CD4-positive, alpha-beta T cell treated with Interferon gamma for 1 hour (primary cell): ENCODE measurements at places on chromosomes 2 and 18.

DNA sequence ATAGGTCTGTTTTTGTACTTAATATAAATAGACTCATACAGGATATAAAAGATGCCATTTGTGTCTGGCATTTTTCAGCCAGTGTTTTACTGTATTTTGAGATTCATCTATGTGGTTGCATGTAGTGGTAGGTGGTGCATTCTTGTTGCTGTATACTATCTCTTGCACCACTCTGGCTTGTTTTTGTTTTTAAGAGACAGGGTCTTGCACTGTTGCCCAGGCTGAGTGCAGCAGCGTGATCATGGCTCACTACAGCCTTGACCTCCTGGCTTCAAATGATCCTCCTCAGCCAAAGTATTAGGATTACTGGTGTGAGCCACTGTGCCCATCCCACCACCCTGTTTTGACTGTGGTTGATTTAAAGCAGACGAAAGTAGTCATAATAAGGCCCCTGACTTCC is 12.6 kb downstream of the HK2 start:
- DNase-seq: no peak

- DNase-seq: no peak
These were observed 4.4 kb upstream of the RFX8 start for GRCh38 chr2:101479328-101479727.

DNA sequence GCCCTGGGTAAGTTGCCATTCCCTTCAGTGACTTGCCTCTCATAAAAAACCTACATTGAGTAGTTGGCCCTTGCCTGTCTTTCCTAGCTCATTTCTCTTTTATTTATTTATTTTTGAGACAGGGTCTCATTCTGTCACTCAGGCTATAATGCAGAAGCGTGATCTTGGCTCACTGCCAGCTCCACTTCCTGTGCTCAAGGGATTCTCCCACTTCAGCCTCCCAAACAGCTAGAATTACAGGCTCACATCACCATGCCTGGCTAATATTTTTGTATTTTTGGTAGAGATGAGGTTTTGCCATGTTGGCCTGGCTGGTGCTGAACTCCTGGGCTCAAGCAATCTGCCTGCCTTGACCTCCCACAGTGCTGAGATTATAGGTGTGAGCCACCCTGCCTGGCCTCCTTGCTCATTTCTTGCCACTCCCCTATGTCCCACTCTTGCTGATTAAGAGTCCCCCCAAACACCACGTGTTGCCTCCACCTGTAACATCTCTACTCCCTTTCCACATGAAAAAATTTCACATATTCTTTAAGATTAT is 12.6 kb downstream of the EVA1A start:
- DNase-seq: no peak

DNA sequence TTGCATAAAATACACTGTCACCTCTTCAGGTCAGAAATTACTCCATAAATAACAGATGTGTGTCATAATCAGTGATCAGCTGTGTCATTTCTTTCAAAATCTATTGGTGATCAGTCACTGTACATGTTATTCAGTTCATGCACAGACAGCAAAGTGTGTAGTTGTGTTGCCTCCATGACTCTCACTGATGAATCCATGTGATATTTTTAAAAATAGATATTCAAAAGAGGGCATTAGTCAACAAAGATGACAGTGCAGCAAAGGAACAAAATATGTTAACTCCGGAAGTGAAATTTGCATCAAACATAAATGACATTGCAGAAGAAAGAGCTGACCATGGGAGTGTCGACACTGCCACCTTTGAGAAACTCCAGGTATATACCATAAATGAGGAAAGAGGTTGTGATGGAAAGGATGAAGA is 17.1 kb upstream of the MCM6 start:
- no peak for DNase-seq

GRCh38 chr2:58182527-58182926 is 58.6 kb downstream of the FANCL start:
- DNase-seq: no peak

GRCh38 chr18:25053466-25053865 is 298.5 kb downstream of the ZNF521 start:
- DNase-seq: no peak

DNA sequence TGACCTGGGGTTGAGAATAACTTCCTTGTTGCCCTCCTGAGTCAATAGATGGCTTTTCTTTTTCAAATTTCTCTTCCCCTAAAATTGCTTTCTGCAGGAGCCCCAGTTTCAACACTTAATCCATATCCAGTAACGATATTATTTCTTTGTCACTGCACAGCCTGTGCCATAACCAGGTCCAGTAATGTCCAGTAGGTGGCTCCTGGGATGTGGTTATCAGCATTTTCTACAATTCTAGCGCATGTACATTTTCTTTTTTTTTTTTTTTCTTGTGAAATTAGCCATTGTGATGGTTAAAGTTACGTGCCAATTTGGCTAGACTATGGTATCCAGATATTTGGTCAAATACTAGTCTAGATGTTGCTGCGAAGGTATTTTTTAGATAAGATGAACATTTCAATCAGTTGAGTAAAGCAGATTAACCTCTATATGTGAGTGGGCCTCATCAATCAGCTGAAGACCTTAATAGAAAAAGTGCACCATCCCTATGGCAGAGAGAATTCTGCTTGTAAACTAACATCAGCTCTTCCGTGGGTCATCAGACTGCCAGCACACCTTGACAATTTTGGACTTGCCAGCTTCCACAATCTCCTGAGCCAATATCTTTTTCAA is 72.9 kb upstream of the SCG2 start:
- DNase-seq: no peak

DNA sequence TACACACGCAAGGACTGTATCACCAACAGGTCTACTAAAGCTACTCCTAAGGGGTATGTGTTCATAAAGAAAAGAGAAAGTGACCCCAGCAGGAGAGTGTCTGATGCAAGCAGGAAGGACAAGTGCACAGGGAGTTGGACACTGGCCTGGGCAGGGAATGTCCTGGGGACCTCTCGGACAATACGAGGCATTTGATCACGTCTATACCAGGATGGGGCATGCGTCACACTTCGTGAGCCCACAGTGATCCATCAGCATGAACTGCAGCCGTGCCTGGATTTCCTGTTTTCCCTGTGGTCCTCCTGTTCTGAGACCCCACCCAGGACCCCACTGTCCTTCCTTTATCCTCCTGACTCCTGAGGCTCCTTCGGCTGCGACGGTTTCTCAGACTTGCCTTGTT is 113.9 kb downstream of the HDAC4 start:
- DNase-seq: no peak

GRCh38 chr18:34789768-34790344 is 79.8 kb downstream of the DTNA start:
- DNase-seq: no peak

GRCh38 chr2:17196380-17196779 is 321.9 kb downstream of the RAD51AP2 start:
- DNase-seq: no peak

- no peak for DNase-seq
These were observed 135.0 kb downstream of the MEIS1 start for GRCh38 chr2:66569974-66570373.

DNA sequence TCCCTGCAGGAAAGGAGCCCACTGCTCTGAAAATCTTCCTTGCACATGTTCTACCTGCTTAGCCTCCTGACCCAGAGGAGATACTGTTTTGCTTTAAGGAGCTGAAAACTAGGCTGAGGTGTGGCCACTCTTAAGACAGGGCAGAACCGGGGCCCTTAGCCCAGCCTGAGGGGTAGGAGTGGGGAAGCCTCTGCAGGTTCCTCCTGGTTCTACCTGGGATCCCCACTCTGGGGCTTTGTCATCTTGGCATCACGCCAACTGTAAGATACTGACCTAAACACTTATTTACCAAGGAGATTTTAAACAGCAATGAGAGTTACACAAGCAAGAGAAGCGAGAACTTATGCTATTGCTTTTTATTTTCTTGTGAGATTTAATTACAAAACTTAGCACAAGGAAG is 86.9 kb downstream of the KCTD1 start:
- no peak for DNase-seq

DNA sequence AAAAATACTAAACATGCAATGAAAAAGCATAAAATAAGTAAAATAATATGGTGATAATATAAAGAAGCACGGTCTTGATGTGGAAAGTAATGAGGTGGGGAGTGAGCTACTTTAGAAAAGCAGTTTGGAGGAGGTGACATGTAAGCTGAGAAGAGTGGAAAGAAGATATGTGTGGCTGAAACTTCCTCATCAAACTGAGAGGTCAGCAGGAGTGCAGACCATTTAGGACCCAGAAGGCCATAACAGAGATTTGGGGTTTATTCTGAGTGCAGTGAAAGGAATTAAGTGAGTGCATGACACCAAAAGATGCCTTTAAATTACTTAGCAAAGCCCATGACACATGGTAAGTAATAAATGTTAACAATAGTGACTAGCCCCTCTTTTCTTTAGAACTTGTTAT is 24.4 kb upstream of the TMEM182 start:
- DNase-seq: no peak

- DNase-seq: no peak
These were observed 38.4 kb downstream of the C1D start for GRCh38 chr2:68024450-68024849.

GRCh38 chr2:214604861-214605260 is 194.0 kb downstream of the VWC2L start:
- DNase-seq: no peak

DNA sequence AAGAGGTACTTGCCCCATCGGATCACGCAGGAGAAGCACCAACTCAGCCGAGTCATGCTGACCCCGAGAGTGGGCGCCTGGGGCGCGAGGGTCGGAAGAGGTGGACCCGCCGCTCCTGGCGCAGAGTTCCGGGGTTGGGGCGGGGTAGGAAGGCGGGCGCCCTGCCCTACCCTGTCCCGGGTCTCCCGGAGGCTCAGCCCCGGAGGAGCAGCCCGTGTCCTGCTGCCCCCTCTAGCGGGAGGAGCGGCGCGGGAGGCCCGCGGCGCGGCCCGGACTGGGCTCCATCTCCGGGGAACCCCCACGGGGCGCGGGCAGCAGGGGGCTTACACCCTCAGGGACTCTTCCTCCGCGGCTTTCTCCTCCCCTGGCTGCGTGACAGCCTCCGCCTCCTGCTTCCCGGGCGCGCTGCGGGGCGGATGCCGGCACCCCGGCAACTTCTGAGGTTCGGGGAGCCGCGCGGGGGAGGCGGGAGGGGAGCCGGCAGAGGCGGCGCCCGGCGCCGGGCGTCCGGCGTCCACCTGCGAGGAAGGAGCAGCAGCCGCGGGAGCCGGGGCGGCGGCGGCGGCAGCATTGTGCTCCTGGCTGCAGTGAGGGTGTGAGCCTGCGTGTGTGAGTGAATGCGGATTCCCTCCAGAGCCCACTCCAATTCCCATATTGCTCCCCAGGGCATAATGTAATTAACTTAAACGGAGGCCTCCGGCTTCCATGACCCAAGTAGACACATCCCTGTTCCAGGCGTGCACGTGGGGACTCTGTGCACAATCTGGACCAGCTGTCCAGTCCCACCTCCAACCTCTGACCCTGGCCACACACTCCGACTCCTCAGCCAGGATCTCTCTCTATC is 7.6 kb upstream of the TNS1 start:
- peak; percentile 20 for DNase-seq

GRCh38 chr18:41818381-41819355 is 136.4 kb upstream of the PIK3C3 start:
- no peak for DNase-seq

DNA sequence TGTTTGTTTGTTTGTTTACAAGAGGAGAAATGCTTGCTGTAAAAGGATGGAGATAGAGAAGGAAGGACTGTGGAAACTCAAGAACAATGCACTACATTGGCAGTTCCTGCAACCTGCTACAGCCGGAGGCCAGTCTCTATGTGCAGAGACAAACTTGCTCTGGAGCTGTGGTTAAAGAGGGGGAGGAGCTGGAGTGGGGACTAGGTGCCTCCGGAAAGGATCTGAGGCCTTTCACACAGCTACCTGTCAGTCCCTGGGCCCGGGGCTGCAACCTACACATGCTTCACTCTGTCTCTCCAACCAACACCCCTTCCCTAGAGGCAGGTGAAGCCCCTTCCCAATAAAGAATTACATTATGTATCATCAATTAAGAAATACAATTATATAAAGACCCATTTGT is 1234.0 kb upstream of the ZEB2 start:
- DNase-seq: no peak

- no peak for DNase-seq
These were observed 81.2 kb downstream of the GATA6 start for GRCh38 chr18:22250591-22250996.

DNA sequence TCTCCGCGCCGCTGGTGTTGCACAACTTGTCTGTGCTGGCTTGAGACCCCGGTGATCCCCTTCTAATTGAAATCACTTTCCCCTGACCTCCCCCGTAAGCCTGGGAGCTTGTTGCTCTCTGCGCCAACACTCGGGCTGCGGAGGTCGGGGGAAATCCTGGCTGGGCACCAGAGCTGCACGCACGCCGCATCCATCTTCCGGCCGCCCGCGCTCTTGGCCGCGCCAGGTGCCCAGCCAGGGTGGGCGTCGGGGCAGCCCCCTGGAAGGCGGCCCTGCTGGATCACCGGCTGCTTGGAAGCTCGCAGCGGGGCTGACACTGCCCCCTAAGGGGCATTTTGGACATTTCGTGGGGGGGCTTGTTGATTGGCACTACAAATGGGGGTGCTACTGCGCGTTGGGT is 280.3 kb upstream of the SKOR2 start:
- no peak for DNase-seq

GRCh38 chr2:113762377-113763118 is 6.1 kb upstream of the SLC35F5 start:
- no peak for DNase-seq

- DNase-seq: no peak
These were observed 890.4 kb downstream of the TRIB2 start for GRCh38 chr2:13607139-13607538.

DNA sequence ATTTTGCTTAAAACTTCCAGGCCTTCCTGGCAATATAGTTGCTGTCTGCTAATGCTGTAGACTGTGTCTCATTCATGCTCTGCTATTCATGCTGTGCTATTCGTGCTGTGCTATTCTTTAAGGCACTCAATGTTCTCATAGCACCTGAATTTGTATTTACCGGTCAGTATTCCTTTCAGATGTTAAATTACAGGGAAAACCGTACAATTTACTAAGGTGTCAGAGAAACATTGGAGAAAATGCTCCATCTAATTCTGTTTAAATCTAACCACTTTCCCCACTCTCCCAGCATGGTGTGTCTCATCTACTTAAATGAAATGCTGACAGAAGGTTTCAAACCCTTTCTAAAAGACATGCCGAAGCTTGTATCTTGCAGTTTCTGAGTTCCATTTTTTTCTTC is 25.0 kb downstream of the FAM171B start:
- DNase-seq: no peak
